ENCODE measurements at places on chromosomes 7 and 10. TPM values are rescaled to one million over a fixed set of nuclear protein-coding genes. Genes with fewer than 3 reads are reported as not detected.
A peak's percentile ranks its signal among the peaks of the same experiment; 100 is the strongest.

The ST8SIA6 gene
- not detected for total RNA-seq

The KMT2C gene
- 30.4 TPM for total RNA-seq

DNA sequence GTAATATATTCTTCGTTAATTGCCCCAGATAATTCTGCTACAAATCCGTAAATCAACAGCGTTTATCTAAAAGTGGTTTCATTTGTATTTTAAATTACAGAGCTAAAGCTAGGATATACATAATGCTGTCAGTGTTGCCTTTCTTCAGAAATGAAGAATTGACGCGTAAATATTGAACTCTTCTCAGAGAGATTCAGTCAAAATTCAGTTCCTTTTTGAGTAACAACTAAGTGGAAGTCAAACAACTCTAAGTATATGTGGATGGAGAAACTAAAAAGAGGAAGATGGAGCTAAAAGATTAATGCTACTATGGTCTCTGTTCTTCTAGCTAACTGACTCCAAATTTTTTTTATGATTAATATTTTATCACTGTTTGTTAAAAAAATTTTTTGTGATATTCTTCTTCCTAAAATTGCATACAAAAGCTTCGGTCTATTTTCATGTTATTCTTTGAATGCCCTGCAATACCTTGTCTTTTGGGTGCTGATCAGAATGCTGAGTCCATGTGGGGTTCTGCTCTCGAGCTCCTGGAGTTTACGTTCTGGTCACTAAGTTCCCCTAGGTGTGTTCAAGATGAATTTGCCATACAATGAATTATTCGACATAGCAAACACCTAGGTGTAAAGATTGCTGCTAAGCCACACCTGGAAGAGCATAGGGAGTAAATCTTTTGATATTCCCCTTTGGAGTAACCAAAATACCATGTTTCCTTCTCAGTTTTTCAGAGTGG lies 20.7 kb downstream of the MDFIC start:
- no peak for DNase-seq

The PRSS1 gene
- total RNA-seq = not detected

DNA sequence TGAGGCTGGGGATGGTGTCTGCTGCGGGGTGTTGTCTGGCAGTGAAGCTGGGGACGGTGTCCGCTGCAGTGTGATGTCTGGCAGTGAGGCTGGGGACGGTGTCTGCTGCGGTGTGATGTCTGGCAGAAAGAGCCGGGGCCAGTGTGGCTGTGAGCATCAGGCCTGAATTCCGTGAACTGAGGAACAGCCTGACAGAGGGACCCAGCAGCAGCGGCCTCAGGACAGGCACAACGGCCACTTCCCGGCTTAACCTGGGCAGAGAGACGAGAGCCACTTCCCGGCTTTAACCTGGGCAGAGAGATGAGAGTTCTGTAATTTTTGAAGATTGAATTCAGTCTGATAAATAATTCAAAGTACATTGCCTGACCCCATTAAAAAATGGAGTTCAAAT lies 321.2 kb downstream of the PTPRN2 start:
- DNase-seq = no peak

GRCh38 chr7:79453558-79454360 lies at the start of gene MAGI2:
TSS of gene MAGI2 (minus strand) at chr7:79453667. CDS start at chr7:79453320, 347 bp downstream.
- peak; percentile 75 for DNase-seq

GRCh38 chr10:20363684-20364083 lies 533.4 kb downstream of the NEBL start:
- DNase-seq = no peak
